Activated CD4-positive, alpha-beta T cell treated with anti-CD3 and anti-CD28 coated beads, Interleukin-2, amount 10 ng/mL, durations not matched to agents 7 days and 5 days (primary cell): ENCODE measurements at places on chromosomes 7 and 10. TPM values are rescaled to one million over a fixed set of nuclear protein-coding genes. Genes with fewer than 3 reads are reported as not detected.

Gene BICC1
- not detected for total RNA-seq

Gene BTBD16
- not detected for total RNA-seq

Gene PMPCB
- 60.7 TPM for total RNA-seq

Gene GPR15LG
- total RNA-seq: not detected

DNA sequence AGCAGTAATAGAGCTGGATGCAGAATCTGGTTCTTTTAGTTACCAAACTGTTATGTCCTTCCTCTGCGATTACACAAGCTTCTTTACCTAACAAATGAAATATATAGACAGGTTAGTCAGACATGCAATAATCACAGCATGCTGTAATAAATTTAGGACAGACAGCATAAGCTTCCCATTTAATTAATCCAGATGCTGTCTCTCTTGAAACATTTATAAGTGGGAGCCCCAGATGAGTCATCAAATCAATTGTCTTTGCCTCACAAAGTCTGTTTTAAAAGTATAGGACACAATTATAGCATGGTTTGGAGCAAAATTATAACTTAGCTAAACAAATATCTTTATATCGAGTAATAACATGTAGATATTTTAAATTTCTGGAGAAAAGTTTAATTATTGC, 1.6 kb downstream of the CDNF start:
- H3K4me1 ChIP-seq: peaks cover 26% of the 10 kb centered on the region
- DNase-seq: no peak
- H3K36me3 ChIP-seq: peaks cover 9% of the 10 kb centered on the region

- peaks cover 7% of the 10 kb centered on the region for H3K36me3 ChIP-seq
- DNase-seq: no peak
- H3K27me3 ChIP-seq: peaks cover 11% of the 10 kb centered on the region
- H3K4me3 ChIP-seq: no peak overlapping the region
- H3K27ac ChIP-seq: no peak overlapping the region
These were observed 45.4 kb downstream of the SMNDC1 start for GRCh38 chr10:110259317-110259716.

DNA sequence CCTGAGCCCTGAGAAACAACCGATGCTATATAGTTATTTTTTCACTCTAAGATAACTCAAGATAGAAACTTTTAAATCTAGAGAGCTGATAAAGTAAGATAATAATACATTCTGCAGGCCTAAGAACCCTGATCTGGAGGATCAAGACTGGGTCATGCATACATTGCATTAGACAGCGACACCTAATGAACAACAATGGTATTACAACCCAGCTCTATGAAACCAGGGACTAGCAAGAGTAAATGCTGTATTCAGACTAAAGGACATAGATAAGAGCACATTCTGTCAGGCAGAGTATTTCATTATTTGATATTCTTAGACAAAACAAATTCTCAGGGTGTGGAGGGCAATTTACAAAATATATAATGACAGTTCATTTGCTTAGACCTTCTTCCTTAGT, 148.6 kb downstream of the GRK5 start:
- no peaks in the 10 kb centered on the region for H3K27me3 ChIP-seq
- H3K27ac ChIP-seq: no peak overlapping the region
- H3K4me3 ChIP-seq: no peak overlapping the region
- H3K4me1 ChIP-seq: peaks cover 17% of the 10 kb centered on the region
- H3K36me3 ChIP-seq: peaks cover 54% of the 10 kb centered on the region
- no peak for DNase-seq

DNA sequence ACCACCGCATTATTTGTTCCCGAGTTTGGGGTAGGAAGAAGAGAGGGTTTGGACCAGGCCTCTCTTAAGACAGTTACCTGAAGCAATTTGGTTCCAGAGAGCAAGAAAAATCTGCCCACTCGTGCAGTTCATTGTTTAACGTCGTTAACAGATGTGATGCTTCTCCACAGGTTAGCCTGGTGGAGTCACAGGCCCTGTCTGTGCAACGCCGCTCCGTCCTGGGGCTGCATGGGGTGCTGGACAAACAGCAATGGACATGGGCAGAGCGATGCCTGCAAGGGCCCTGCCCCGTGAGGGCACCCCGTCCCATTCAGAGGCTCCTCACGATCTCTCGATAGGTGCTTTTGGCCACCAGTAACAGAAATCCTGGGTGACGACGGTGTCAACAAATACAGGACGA, 9.7 kb downstream of the FOXL3 start:
- no peaks in the 10 kb centered on the region for H3K4me1 ChIP-seq
- no peaks in the 10 kb centered on the region for H3K27me3 ChIP-seq
- H3K27ac ChIP-seq: no peak overlapping the region
- H3K4me3 ChIP-seq: no peak overlapping the region
- no peaks in the 10 kb centered on the region for H3K36me3 ChIP-seq
- no peak for DNase-seq
